Central memory CD8-positive, alpha-beta T cell (primary cell): ENCODE measurements at places on chromosomes 2 and 18.

- DNase-seq = no peak
These were observed 58.7 kb downstream of the C18orf54 start for GRCh38 chr18:54416436-54416835.

DNA sequence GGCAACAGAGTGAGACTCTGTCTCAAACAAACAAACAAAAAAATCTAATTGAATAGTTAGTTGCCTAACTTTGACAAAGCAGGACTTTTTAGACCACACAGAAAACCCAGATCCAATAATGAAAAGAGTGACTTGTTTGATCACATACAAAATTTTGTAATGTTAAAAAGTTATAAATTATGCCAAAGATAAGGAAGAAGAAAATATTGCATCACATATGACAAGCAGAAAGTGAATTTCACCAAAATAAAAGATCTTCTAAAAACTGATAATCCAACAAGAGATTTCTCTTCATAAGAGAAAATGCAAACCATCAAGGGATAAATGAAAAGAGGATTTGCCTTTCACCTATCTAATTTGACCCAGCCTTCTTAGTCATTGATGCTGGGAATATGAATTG is 2.8 kb upstream of the RMP24 start:
- DNase-seq = no peak

- no peak for DNase-seq
These were observed 295 bp downstream of the GAREM1 start for GRCh38 chr18:32470460-32470713.

- no peak for DNase-seq
These were observed 43.7 kb upstream of the RMDN2 start for GRCh38 chr2:37881397-37881796.

GRCh38 chr18:813172-814071 is 1.4 kb upstream of the YES1 start:
- no peak for DNase-seq

DNA sequence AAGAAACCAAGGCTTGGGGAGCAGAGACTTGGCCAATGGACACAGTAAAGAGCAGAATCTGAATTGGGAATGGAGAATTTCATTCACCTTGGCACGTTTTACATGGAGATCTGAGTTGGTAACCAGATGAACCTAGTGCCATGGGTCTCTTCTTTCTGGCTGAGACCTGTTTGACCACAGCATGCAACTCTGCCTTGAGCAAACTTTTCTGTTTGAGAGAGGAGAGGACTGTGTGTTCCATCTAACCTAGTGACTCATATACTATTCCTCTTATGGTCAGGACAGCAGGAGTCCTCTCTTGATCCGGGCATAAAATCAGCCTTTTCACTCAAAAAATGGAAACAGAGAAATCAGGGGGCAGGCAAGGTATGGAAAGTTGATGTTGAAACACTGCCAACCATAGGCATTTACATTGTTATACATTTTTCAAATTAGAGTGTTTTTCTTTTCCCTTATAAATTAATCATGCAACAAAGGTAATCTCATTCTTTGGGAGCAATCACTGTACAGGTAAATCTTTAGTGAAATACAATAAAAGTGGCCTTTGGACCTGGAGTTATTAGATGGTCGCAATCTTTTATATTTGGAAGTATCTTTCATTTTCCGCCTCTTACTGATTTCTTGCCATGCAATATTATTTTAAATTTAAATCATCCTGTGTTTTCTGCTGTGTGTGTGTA is 86.7 kb downstream of the NRP2 start:
- DNase-seq = no peak

DNA sequence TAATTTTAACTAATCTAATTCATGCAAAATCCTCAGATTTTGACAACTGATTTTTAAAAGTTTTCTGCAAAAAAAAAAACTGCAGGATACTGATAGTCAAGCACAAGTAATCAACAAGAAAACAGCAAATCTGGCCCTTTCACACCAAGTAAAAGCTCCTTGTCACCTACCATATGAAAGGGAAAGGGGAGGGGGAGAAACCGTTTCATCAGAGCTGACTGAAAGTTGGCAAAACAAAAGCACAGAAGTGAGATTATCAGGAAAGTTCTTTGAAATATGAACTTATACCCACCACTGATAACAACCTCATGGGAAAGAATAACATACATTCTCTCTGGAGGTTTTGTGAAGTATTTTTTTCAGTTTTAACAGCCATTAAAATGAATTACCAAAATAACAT is 38.7 kb downstream of the ZNF521 start:
- DNase-seq = no peak

GRCh38 chr2:207567671-207568070 is 37.9 kb downstream of the CREB1 start:
- DNase-seq = no peak

DNA sequence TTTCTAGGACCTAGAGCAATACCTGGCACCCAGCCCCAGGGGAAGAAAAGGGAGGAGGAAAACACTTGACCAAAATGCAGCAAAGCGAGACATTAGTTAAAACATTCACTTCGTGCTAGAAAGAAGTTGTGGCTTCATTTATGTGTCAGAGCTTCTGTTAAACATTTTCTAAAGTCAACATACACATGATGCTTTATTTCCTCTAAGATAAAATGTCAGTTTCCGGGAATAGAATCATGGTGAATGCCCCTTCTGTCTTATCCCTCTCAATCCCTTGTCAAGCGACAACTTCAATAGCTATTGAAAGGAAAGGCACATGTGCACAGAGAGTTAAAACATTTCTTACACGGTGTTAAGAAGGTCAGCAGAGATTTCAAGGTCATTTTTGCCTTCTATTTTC is 404.6 kb upstream of the CWC22 start:
- DNase-seq = no peak

- no peak for DNase-seq
These were observed 3.6 kb downstream of the GPC1 start for GRCh38 chr2:240438810-240439697.

- DNase-seq = no peak
These were observed 794 bp downstream of the NOTO start for GRCh38 chr2:73203055-73203681.

GRCh38 chr18:67483237-67483636 is 33.3 kb downstream of the DSEL start:
- DNase-seq = no peak

DNA sequence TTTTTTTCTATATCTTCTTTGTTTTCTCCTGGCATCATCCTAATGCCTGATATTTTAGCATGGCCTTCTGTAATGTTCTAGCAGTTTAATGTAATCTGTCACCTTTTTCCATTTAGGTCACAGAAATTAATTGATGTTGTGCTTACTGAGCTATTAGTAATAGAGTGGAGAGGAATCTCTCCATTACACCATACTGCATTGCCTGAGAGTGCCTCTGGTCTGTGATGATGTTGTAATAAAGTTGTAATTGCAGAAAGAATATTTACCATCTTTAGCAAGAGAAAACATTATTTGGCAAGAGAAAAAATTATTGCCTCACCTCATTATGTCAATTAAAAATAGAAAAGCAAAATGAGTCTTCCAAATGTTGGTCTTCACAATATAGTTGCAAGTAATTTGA is 213.2 kb downstream of the KCNJ3 start:
- DNase-seq = no peak

GRCh38 chr2:222447131-222447530 is 22.8 kb downstream of the SGPP2 start:
- no peak for DNase-seq

DNA sequence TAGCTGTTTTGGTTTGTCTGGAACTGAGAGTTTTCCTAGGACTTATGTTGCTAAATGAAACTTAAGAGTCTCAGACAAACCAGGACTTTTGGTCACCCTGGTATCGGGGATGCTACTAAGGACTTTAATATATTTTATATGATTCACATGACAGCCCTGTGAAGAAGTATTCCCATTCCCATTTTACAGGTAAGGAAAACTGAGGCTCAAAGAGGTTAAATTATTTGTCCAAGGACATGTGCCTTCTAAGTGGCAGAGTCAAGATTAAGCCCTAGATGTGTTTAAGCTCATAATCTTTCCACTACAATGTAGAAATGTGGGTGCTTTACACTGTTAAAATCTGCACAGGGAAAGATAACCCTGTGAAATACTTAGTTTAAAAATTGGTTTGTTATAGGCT is 77.7 kb upstream of the ATP5MC3 start:
- no peak for DNase-seq

DNA sequence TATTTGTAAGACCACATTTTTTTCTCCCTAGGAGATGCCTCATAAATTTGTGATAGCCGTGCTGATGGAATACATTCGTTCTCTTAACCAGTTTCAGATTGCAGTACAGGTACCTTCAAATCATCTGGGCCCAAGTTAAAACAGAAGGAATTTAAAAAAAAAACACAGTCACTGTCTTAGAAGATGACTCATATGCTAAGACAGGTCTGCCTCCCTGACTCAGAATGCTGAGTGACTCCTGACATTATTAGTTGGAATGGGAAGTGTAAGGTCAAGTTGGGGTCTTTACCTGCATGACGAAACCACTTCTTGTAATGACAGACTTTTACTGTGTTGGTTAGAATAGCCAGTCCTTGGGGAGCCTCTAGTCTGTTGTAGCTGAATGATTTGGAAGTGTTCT is 26.3 kb downstream of the RMC1 start:
- DNase-seq = no peak

DNA sequence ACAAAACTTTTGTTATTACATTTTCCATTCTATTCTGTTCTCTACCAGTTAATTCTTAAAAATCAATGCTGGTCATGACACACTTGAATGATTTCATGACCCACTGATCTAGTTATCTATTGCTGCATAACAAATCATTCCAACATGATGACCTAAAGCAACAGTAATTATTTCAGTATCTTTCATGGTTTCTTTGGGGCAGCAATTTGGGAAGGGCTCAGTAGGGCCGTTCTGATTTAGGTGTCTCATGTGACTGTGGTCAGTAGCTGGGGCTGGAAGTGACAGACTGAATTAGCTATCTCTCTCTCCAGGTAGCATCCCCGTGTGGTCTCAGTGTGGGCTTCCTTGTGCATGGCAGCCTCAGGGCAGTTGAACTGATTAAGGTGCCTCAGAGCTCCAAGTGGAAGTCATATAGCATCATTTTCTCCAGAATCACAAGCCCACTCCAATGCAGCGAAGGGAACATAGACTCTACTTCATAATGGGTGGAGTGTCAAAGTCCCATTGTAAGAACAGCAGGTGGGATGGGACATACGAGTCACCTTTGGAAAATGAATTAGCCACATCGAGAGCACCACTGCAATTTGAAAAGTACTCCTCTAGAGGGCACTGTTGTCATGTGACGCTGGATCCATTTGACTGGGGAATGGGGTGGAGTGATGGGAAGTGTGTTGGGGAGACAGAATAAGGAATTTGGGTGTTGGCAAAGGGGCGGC is 39.1 kb upstream of the FAM136A start:
- DNase-seq = no peak

GRCh38 chr2:115807276-115807675 is 1364.8 kb downstream of the DPP10 start:
- no peak for DNase-seq

GRCh38 chr18:69495841-69496533 is 95.3 kb downstream of the DOK6 start:
- DNase-seq = no peak

GRCh38 chr2:128228894-128229293 is 89.8 kb downstream of the HS6ST1 start:
- no peak for DNase-seq

DNA sequence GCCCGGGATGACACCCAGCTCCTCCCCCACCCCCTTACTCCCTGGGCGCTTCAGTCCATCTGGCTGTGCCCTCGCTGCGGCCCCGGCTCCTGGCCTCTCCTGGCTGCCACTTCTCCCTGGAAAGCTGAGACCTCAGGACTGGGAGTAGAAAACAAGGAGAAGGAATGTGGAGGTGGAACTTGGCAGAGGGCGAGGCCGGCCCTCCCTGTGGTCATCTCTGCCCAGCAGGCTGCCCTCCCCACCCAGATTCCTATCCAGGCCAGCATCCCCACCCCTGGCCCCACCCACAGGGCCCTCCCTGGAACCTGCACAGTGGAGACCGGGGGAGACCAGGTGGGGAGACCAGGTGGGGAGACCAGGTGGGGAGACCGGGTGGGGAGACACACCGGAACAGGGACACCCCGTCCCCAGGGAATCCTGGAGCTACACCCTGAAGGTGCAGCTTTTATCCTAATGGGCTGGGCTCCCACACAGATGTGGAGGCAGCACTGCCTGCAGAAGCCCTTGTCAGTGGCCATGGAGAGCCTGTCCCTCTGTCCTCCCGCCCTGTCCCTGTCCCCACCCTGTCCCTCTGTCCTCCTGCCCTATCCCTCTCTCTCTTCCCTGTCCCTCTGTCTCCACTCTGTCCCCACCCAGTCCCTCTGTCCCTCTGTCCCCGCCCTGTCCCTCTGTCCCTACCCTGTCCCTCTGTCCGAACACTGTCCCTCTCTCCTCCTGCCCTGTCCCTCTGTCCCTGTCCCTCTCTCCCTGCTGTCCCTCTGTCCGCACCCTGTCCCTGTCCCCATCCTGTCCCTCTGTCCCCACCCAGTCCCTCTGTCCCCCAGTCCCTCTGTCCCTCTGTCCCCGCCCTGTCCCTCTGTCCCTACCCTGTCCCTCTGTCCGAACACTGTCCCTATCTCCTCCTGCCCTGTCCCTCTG is 157.1 kb downstream of the PXDN start:
- no peak for DNase-seq

- DNase-seq = no peak
These were observed 120.0 kb downstream of the FMNL2 start for GRCh38 chr2:152454960-152455359.

GRCh38 chr18:12068950-12069320 is 24.7 kb upstream of the ANKRD62 start:
- no peak for DNase-seq

GRCh38 chr18:8367217-8367988 is 241.8 kb upstream of the RAB12 start:
- DNase-seq = no peak

DNA sequence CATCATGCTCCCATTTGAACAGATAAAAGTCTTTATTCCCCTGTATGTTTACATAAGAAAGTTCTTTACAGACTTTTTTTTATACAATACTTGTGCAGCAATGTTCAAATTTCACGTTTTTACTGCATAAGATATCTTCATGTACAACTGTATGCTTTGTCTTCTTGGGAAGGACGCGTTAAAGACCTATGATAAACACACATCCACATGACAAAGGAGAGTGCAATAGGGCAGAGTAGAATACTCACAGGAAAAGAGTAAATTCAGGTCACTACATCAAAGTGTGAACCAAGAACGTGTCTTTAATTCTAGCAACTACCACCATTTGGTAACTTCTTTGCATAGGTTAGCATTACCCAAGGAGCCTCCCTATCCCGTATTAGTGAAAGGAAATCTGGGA is 33.7 kb upstream of the NFU1 start:
- no peak for DNase-seq

GRCh38 chr2:217429981-217430500 is 570.2 kb upstream of the TNP1 start:
- DNase-seq = no peak

- DNase-seq = no peak
These were observed 52.8 kb downstream of the ADNP2 start for GRCh38 chr18:80161781-80162417.

GRCh38 chr2:49845671-49846070 is 691.4 kb upstream of the FSHR start:
- no peak for DNase-seq
